ENCODE measurements at places on chromosomes 2 and 18.

- DNase-seq = no peak
Observed at GRCh38 chr2:121210691-121211090, 74.3 kb downstream of the TFCP2L1 start.

DNA sequence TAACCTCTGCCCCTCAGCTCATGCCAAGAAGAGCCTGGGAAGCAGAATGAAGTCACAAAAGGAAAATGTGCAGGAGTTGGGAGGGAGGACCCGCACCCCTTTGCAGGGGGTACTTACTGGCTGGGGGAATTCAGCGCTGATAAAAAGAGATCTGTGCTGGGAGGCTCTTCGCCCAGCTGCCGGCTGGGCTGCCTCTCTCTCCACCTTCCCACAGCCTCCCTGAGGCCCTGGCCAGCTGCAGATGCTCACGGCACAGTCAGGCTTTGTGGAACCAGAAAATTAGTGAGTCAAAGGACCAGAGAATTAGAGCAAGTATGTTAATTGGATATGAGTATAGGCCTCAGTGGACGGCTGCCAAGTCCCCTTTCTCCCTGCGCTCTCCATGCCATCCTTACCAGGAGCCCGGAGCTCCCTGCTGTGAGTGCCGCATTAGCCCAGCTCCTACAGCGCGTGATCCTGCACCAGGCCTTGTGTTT lies 181.7 kb upstream of the SH3BP4 start:
- no peak for DNase-seq

- DNase-seq = no peak
Observed at GRCh38 chr18:50080932-50081560, 113.9 kb downstream of the MYO5B start.

GRCh38 chr2:16522031-16522831 lies 143.4 kb downstream of the CYRIA start:
- no peak for DNase-seq

GRCh38 chr18:12359515-12359927 lies 17.5 kb downstream of the AFG3L2 start:
- DNase-seq = no peak

DNA sequence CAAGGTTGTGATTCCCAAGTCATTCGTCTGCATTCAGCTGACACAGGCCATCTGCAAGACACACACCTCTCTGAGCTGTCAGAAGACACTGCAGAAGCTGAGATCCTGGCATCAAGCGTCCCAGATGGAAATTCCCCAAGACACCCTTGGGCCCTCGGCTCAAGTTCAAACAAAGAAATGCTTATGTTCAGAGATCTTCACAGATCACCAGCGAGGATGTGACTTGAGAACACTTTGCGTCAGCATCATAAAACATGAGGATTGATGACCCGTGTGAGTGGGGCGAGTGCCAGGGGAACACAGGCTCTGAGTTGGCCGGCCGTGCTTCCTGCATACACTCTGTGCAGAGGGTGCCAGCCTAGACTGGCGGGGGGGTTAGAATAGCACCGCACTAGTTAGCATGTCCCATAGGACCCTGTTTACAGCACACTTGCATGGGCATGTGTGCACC lies 36.8 kb downstream of the KCNIP3 start:
- DNase-seq = no peak

- peak; percentile 86 for DNase-seq
Observed at GRCh38 chr2:61144697-61145268, 17.2 kb upstream of the C2orf74 start.

DNA sequence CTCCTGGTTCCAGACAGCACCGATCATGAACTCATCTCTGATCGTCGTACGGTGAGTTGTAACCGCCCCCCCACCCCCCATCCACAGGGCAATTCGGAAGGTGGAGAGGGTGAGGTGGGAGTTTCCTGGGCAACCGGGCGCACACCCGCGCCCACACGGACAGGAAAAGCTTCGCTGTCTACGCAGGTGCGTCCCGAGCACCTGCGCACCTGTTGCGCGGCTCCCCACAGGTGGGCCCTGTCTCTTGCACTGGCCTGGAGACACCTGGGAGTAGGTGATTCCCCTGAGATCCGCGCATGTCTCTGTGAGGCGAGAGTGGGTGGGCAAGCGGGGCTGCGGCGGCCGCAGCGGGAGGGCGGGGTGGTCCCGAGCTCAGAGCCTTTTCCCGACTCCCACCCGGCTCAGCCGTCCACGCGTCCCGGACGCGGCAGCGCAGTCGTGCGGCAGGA lies 459 bp upstream of the ATP6V1C2 start:
- DNase-seq = no peak

DNA sequence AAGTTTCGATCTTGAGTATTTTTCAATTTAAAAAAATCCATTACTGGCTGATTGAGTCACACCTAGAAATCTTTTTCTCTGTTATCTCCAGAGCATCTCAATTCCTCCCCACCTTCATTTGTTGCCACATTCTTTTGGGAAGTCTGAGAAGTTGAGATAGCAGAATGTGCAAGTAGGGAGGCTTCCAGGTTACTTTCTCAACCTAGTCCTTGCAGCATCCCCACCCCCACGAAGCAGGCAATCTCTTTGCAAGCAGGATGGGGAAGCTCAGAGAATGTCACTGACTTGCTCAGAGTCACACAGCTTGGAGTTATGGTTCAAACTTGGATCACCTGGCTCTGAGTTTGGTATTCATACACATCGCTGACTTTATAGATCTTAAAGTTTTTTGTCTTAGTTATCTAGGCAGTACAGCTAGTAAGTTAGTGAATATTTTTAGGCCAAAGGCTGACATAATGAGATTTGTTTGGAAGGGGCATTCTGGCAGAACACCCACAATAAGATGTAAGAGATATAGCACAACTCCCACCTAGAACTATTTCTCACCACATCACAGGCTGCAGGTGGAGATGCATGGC lies 25.9 kb upstream of the LCLAT1 start:
- no peak for DNase-seq

DNA sequence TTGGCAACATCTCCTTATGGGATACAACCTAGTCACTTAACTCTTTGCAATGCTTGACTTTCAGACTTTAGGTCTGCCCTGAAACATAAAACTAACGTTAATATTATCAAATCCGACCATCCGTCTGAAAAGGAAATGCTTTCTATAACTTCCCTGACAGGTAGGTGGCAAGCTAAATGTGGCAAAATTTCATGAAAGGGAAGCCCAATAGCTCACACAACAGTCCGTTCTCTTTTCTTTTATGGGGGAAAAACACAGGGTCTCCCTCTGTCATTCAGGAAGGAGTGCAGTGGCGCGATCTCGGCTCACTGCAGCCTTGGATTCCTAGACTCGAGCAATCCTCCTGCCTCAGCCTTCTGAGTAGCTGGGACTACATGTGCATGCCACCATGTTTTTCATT lies 52.9 kb downstream of the SFT2D3 start:
- no peak for DNase-seq

DNA sequence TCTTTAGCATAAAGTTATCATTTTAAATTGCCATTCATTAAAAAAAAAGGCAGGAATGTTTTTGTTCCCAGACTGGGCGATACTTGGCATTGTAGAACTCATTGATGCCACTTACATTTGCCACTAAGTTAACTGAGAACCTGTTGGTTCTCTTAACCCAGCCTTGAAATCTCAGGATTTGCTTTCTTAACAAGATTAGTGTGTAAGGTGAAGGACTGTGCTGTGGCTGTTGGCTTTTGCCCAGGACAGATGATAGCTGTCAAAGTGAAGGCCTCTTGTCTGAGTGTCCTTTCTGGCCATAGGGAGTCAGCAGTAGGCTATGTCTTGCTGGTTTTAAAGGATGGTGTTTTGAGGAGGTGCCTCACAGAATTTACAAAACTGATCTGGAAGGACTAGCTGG lies 2.6 kb downstream of the DPYSL5 start:
- DNase-seq = no peak

DNA sequence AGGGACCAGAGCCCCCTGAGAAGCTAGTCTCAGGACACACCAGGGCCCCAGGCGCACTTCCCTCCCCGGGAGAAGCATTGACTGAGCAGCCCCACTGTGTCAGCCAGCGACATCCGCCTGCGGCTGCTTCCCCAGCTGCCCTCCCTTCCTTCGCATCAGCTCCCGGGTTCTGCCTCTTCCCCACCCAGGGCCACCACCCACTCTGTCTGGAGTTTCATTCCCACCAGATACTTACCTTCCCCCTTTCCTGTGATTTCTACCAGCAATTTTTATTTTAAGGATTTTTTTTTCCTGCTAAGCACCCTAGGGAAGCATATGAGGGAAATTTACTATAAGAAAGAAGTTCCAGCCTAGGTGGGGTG lies 99.2 kb downstream of the SMAD7 start:
- DNase-seq = no peak

DNA sequence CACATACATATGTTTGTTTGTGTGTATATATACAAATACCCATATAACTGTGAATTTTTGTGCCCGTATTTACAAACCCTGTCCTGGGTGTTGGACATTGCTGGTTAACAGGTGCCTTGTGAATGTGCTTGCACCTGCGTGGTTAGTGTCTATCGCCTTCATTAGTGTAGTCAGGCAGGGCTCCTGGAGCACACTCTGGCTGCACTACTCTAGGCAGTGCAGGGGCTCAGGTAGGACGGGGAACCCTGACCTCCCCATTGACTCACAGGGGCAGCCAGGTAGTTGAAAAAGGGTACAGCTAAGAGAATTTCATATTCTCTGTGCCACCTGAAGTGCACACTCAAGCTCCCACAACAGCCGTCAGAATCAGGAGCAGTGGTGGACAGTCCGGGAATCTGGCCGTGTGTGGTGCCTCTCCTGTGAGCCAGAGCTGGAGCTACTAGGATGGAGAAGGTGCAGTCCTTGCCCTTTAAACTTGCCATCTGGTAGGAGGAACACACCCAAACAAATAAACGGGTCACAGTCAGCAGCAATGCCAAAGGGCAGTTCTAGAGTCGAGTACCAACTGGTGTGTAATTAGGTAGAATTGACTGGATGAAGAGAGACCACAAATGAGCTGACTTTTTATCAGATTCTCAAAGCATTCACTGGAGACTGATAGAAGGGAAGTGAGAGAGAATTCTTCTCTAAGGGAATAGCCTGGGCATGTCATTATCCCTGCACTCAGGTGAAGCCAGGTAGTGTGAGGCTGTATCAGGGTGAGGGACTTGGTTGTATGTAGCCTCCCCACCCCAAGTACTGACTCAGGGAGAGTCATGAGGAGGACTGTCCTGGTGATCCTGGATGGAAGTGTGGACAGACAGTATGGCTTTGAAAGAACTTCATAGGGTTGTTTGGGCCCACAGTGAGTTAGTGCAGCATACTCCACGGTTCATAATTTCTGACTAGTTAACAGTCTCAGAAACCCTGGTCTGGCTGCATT lies 44.1 kb downstream of the FARP2 start:
- DNase-seq = no peak

DNA sequence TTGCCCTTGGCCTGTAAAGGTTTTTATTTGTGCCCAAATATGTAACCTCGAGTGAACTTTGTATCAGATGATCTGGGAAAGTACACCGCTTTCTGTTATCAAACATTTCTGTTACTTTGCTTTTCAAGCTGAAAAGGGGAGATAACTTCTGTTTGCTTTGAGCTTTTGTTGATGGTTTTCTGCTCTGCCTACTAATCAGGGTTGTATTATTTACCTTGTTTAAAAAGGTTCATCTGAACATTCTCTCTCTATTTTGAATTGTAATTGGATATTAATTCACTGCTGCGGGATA lies 79.4 kb downstream of the XRCC5 start:
- DNase-seq = no peak

GRCh38 chr2:183209395-183210028 lies 85.3 kb downstream of the NUP35 start:
- no peak for DNase-seq

DNA sequence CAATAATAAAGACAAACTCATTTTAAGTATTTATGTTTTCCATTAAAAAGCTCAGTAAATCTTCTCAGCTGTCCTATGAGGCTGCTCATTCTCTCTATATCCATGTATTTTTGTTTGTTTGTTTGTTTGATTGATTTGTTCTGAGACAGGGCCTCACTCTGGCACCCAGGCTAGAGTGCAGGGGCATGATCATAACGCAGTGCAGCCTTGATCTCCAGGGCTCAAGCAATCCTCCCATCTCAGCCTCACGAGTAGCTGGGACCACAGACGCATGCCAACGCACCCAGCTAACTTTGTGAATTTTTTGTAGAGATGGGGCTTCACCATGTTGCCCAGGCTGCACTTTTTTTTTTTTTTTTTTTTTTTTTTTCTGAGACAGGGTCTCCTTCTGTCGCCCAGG lies 5.6 kb downstream of the STRN start:
- DNase-seq = no peak

GRCh38 chr2:120365236-120365793 lies 19.4 kb downstream of the INHBB start:
- DNase-seq = no peak

- DNase-seq = no peak
Observed at GRCh38 chr2:240236217-240237111, 96.0 kb upstream of the OTOS start.

DNA sequence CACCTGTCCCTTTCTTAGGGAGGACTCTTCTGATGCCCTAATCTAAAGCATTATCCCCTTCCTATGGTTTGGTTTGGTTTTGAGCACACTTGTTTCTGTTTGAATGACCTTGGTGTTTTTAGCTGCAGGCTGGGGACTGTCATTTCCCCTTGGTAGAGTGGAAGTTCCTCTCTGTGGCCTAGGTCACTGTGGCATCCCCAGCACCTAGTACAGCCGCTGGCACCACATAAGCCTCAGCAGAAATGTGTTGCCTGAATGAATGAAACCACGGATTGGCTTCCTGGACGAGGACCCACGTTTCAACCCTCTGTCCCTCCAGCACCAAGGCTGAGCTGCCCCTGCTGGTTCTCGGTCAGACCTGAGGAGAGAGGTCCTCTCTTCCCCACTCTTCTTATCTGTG lies 159.9 kb downstream of the CTIF start:
- no peak for DNase-seq

GRCh38 chr2:9206991-9207640 lies 504 bp downstream of the ASAP2 start:
- DNase-seq = no peak

DNA sequence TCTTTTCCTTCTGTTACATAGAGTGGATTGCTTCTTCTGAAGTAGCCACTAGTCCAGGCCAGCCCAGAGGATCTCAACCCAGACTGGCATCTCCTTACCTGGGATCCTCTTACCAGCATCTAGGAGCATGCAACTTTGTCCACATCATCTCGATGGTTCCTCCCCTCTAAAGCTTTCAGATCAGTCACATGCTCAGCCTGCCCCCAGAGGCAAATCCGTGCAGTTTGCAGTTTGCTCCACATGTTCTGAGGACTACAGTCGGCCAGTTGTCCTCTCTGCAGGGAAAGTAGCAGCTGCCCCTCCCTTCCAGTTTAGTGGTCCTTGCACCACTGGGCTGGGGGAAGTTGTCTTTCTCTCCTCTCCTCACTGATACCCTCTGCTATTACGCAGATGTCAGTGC lies 259.8 kb upstream of the APCDD1 start:
- DNase-seq = no peak

DNA sequence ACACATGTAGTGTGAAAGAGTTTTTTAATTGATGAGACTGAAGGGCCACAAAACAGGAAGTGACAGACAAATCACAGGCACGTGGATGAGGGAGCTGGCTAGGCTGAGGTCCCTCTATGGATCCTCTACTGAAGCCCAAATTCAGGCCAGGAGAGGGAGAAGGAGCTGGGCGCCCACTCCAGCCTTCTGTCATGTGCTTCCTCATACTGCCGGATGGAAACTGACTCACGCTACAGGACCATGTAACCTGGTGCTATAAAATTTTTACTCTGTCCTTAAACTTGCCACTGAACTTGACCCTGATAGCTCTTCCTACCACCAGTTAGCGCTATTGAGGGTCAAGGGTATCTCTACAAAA lies 31.3 kb downstream of the PSTPIP2 start:
- no peak for DNase-seq

GRCh38 chr2:172455121-172455515 lies 27.7 kb downstream of the ITGA6 start:
- no peak for DNase-seq

GRCh38 chr2:208937521-208937920 lies 486.3 kb upstream of the MAP2 start:
- DNase-seq = no peak

GRCh38 chr2:214341646-214342045 lies 69.2 kb upstream of the VWC2L start:
- no peak for DNase-seq
